Articular chondrocyte of knee joint (primary cell): ENCODE measurements at places on chromosomes 1 and 21. TPM values are rescaled to one million over a fixed set of nuclear protein-coding genes. Genes with fewer than 3 reads are reported as not detected.

Gene FCGR3B
- total RNA-seq, result not detected in 2 replicates

Gene HAO2
- not detected in 2 replicates for total RNA-seq

Gene CERS2
- 170 and 179 TPM in 2 replicates for total RNA-seq

Gene TNFAIP8L2
- total RNA-seq, result not detected in 2 replicates

Gene CCDC27
- total RNA-seq, result not detected in 2 replicates

Gene DCDC2B
- total RNA-seq, result not detected in 2 replicates

Gene SELP
- 0.39 and 0.65 TPM in 2 replicates for total RNA-seq

Gene TNNT2
- not detected in 2 replicates for total RNA-seq

Gene IGSF3
- 2.1 and 2.5 TPM in 2 replicates for total RNA-seq

Gene SMPDL3B
- not detected in 2 replicates for total RNA-seq

Gene NPHS2
- not detected in 2 replicates for total RNA-seq

Gene GBP6
- not detected in 2 replicates for total RNA-seq

Gene FCRL1
- total RNA-seq, result not detected in 2 replicates

Gene CA14
- not detected in 2 replicates for total RNA-seq

Gene KCND3
- total RNA-seq, result 4.4 and 11.8 TPM in 2 replicates

Gene SELL
- total RNA-seq, result 1.0 and 1.5 TPM in 2 replicates

Gene LCE1D
- total RNA-seq, result not detected in 2 replicates

Gene UQCRHL
- total RNA-seq, result 1.6 and 1.8 TPM in 2 replicates

Gene NR5A2
- 0.11 and 0.13 TPM in 2 replicates for total RNA-seq

Gene SHISA4
- 21.0 and 21.7 TPM in 2 replicates for total RNA-seq

Gene ZNF683
- total RNA-seq, result not detected in 2 replicates

Gene FAM167B
- total RNA-seq, result 1.8 and 3.0 TPM in 2 replicates

Gene ITGB3BP
- 22.0 and 37.8 TPM in 2 replicates for total RNA-seq

Gene IFI44L
- total RNA-seq, result 4.8 and 21.2 TPM in 2 replicates

Gene FMN2
- total RNA-seq, result 0.26 and 11.8 TPM in 2 replicates

Gene DPT
- 5.6 and 7.6 TPM in 2 replicates for total RNA-seq

Gene NBPF26
- 36.5 and 37.3 TPM in 2 replicates for total RNA-seq

Gene SPRR1B
- total RNA-seq, result not detected in 2 replicates
